ENCODE measurements at places on chromosomes 12 and 14.

GRCh38 chr14:80084196-80084595, 127.1 kb downstream of the DIO2 start:
- no peak for DNase-seq

DNA sequence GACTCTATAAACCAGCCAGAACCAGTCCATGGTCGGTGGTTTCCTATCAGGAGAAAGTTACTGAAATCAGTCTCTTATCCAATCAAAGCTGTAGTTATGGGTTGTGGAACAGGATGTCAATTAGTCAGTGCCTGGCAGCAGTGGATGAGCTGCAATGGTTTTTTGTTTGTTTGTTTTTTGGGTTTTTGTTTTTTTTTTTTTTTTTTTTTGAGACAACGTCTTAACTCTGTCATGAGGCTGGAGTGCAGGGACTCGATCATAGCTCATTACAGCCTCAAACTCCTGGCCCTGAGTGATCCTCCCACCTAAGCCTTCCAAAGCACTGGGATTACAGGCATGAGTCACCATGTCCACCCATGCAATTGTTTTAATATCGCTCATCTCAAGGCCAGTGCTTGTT, 113.3 kb upstream of the CAND1 start:
- no peak for DNase-seq

DNA sequence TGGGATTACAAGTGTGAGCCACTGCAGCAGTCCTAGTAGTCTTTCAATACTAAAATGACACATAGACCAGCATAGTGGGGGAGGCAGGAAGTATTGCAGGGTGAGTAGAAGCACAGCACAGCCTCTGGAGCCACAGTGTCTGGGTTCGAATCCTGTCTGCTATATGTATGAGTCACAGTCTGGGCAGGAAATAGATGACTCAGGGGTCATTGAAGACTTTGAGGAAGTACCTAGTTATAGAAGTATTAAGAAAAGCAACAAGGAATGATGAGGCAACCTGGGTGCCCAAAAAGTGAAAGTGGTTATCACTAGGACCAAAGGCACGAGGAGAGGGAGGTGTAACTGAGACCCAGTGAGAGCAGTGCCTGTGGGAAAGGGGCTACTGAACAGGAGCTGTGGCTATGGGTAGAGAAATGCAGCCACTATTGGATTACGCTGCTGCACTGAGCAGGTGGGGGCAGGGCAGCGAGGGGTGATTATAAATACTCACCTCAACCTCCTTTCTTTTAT, 124.0 kb downstream of the PDE3A start:
- DNase-seq = no peak

- DNase-seq = no peak
These were observed 27.4 kb upstream of the TMCC3 start for GRCh38 chr12:94677778-94678177.

GRCh38 chr14:56235388-56235787, 117.2 kb downstream of the PELI2 start:
- DNase-seq = no peak

DNA sequence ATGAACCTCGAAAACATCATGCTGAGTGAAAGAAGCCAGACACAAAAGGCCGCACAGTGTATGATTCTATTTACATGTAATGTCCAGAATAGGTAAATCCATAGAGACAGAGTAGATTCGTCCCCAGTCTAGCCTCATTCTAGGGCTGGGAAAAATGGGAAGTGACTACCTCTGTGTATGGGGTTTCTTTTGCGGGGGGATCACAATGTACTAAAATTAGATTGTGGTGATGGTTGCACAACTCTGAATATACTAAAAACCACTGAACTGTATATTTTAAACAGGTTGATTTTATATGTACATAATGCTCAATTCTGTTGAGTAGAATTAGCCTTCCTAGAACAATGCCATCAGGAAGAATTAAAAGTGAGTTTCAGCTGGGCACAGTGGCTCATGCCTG, 6.3 kb upstream of the RILPL2 start:
- DNase-seq = no peak

- no peak for DNase-seq
These were observed 5.3 kb downstream of the PHB2 start for GRCh38 chr12:6965026-6965661.

DNA sequence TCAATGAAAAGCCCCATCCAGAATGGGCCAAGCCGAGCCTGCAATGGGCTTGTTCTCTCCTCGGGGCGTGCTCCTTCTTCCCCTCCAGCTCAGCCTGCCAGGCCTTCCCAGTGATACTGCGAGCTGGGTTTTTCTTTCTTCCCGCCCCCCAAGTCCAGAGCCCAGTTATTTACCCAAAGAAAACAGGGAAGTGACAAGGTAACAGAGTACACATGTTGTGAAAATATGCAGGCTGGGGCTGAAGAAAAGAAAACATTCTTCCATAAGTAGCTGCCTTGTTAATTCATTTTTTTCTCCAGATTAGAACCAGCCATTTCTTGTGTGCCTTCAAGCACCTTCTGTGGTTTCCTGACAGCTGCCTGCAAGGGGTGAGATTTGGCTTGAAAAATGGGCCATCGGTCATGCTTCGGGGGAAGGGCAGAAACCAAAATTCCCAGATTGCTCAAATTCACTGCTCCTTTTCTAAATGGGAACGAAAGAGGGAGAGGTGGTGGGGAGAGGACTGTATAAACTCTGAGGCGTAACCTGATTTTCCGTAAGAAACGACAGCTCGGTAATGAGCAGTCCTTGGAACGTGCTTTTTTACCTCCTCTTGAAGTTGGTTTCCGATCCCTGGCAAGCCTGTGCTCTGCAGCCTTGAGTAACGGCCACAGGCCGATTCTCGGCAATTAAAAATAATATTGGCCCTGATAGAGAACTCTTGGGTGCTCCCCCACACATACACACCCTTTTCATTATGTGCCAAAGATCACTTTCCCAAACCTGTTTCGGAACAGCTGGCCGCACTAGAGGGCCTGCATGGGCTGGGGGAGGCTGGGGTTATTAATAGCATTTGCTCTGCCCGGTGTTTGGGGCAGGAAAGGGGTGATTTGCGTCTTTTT, 229.4 kb downstream of the ZFP36L1 start:
- no peak for DNase-seq

GRCh38 chr14:93744876-93745275, 43.4 kb downstream of the PRIMA1 start:
- DNase-seq = no peak

DNA sequence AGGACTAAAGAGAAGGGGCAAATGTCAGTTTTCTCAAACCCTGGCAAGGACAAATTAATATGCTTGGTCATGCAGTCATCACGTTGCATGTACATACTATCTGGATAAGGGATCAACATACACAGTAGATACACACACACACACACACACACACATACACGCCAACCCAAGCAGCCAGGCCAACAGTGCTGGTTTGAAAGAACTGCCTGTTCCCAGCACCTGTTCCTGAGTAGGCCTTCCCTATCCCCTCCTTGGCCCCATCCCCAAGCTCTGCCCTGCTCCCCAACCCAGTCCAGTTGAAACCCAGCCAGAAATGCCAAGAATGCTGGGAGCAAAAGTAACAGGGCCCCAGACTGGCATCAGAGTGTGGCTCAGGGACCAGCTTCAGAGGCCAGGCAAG, 4.4 kb downstream of the ITGA7 start:
- no peak for DNase-seq

DNA sequence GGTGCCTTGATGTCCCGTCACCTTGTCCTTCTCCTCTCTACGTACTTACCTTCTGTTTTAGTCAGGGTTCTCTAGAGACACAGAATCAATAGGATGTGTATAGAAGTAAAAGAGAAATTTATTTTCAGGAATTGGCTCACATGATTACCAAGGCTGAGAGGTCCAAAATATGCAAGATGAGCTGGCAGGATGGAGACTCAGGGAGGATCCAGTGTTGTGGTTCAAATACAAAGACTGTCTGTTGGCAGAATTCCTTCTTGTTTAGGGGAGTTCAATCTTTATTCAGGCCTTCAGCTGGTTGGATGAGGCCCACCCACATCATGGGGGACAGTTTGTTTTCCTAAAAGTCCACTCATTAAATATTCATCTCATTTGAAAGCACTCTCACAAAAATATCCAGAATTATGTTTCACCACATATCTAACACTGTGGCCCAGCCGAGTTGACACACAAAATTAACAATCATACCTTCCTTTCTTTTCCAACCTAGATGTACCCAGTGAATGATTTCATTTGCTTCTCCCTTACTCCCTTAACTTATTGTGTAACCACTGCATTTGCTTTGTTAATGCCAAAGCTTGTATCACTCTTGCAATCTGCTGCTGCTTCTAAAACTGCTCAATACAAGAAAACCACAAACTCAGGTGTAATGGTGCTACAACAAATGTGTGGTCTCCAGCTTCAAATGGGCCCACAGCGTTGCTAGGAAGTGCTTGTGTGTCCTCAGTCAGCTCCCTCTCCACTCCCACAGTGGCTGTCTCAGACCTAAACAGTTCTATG, 195.4 kb upstream of the ARHGAP5 start:
- no peak for DNase-seq

GRCh38 chr12:2667716-2668440, 126.9 kb upstream of the FKBP4 start:
- no peak for DNase-seq

DNA sequence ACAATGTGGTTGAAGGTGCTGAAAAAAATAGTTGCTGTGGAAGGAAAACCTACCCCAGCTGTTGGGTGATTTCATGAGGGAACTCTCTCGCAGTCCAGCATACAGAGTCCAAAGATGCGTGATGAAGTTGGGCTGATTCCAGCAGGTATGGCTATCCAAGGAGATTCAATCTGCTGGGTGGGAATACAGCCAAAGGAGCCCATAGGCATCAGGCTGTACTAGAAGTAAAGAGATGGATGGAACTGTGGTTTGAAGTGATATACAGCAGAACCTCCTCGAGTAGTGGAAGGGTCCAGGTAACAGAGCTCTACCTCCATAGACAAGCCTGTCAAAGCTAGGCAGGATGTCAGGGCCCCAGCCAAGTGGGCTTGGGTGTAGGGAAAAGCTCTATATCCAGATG, 11.5 kb upstream of the TMTC2 start:
- DNase-seq = no peak

GRCh38 chr14:71012888-71013287, 105.6 kb downstream of the PCNX1 start:
- no peak for DNase-seq

DNA sequence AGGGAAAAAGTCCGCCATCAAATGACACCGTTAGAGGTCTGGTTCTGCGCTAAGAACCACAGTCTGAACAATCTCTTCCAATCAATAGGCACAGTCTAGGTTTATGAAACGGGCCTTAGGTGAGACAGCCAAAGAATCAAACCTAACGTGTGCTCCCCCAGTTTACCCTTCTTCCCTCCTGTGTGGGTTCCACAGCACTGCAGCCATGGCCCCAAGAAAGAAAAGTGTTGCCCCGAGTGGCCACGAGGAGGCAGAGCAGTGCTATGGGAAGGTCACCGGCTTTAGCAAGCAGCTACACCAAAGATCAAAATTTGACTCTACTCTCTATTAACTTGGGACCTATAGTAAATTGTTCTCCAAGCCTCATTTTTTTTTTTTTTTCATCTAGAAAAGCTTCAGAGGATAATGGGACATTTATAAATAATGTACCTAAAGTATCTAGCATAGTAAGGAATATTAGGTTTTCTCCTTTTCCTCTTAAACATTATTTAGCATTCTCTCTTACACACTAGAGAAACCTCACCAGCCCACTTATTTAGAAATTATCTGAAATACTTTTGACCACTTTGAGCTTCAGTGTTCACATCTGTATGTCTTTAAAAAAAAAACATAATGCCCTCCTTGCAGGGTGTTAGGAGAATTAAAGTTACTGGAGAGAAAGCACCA, 70.2 kb upstream of the GPHB5 start:
- DNase-seq = no peak

DNA sequence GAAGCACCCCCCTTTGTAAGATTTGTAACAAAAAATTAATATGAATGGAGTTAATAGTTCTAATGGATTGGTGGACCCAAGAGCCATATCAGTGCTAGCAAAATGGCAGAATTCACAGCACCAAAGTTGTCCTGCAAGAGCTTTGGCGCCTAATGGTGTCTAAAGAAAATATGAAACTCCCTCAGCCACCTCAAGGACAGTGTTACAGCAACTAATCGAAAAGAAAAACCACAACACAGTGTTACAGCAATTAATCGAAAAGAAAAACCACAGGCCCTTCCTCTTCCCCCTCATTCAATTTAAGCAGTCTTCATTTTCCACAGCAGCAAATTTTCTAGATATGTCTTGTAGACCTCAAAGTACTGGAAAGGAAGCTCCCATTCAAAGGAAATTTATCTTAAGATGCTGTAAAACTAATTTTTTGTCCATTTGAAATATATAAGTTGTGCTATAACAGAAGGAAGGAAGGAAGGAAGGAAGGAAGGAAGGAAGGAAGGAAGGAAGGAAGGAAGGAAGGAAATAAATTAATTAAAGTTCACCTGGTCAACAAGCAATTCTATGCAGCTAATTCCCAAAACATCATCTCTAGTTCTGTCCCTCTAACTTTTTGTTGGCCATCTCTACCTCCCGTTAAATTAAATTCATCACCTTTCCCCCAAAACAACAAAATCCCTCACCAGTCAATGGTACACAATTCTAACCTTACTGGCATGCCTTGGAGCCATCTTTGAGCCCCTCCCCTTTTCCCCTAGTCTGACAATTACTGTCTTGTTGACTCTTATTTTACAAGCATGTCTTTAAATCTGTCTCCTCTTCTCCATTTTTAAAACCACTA, 17.4 kb downstream of the LRP6 start:
- no peak for DNase-seq

- no peak for DNase-seq
These were observed 75.0 kb upstream of the CCDC60 start for GRCh38 chr12:119259484-119259883.

- DNase-seq = no peak
These were observed 582.7 kb downstream of the RERGL start for GRCh38 chr12:17507336-17507735.

- no peak for DNase-seq
These were observed 17.6 kb downstream of the LACRT start for GRCh38 chr12:54616933-54617680.

- no peak for DNase-seq
These were observed 196.6 kb downstream of the TMX1 start for GRCh38 chr14:51436630-51437029.

GRCh38 chr14:36518031-36518585, 1.9 kb downstream of the NKX2-1 start:
- no peak for DNase-seq

DNA sequence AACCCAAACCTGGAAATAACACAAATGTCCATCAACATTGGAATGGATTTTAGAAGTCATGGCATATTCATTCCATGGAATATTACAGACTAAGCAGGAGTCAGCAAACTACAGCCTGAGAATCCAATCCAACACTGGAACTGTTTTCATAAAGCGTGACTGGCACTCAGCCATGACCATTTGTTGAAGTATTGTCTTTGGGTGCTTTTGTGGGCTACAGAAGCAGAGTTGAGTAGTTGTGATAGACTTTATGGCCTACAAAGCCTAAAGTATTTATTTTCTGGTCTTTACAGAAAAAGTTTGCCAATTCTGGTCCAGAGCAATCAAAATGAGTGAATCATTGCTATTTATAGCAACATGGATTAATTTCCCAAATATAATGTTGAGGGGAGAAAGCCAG, 34.5 kb upstream of the FRS2 start:
- DNase-seq = no peak

All from activated CD8-positive, alpha-beta memory T cell treated with anti-CD3 and anti-CD28 coated beads for 48 hours (primary cell).